Diencephalon (tissue), 1 donor: ENCODE measurements at places on chromosomes 7 and 10. TPM values are rescaled to one million over a fixed set of nuclear protein-coding genes. Genes with fewer than 3 reads are reported as not detected.

Gene FFAR4
- 1.2 TPM for total RNA-seq

Gene ACTL6B
- 90.4 TPM for total RNA-seq

Gene HSPA12A
- 41.1 TPM for total RNA-seq

Gene HKDC1
- 2.1 TPM for total RNA-seq
